ENCODE measurements at places on chromosomes 3 and 15.

GRCh38 chr3:102114264-102114979 lies 265.1 kb downstream of the NFKBIZ start:
- DNase-seq: no peak

- no peak for DNase-seq
Measured at GRCh38 chr3:181971424-181971823, 259.7 kb downstream of the SOX2 start.

- no peak for DNase-seq
Measured at GRCh38 chr3:173529062-173529711, 131.6 kb downstream of the NLGN1 start.

DNA sequence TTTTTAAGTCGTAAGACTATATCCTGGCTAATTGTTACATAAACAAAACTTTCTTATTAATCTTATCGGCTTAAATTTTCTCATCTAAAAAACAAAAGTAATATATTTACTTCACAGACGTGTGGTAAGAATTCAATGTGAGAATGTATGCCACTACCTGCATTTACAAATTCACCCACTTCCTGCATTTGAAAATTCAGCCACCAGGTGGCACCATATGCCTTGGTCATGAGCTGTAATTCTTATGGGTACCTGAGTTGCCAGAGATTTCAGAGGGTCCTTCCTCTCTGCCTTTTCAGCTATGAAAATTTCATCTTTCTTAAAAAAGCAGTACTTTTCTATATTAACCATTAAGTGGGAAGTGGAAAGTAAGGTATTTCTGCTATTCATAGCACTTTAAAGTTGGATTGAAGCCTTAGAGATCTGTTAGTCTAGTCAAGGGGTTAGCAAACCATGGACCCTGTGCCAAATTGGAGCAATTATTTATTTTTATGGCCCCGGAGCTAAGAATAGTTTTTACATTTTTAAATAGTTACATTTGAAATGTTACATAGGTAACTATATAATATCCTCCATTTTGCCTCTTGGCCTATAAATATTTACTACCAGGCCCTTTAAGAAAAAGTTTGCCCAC lies 127.8 kb downstream of the HCN4 start:
- no peak for DNase-seq

GRCh38 chr15:57667171-57667849 lies 39.2 kb upstream of the POLR2M start:
- DNase-seq: no peak

DNA sequence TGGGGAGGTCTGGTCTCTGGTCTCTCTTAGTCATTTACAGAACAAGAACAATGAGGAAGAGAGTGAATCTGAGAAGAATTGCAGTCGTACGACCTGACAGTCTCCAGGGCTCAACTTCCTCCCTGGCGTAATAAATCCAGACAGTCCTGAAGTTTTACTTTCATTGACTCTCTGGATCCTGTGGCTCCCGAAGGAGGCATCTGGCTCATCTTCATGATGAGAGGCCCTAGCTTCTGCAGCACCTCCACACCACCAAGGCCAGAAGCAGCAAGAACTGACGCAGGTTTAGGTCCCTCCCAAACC lies 11.8 kb upstream of the CYFIP1 start:
- DNase-seq: no peak

DNA sequence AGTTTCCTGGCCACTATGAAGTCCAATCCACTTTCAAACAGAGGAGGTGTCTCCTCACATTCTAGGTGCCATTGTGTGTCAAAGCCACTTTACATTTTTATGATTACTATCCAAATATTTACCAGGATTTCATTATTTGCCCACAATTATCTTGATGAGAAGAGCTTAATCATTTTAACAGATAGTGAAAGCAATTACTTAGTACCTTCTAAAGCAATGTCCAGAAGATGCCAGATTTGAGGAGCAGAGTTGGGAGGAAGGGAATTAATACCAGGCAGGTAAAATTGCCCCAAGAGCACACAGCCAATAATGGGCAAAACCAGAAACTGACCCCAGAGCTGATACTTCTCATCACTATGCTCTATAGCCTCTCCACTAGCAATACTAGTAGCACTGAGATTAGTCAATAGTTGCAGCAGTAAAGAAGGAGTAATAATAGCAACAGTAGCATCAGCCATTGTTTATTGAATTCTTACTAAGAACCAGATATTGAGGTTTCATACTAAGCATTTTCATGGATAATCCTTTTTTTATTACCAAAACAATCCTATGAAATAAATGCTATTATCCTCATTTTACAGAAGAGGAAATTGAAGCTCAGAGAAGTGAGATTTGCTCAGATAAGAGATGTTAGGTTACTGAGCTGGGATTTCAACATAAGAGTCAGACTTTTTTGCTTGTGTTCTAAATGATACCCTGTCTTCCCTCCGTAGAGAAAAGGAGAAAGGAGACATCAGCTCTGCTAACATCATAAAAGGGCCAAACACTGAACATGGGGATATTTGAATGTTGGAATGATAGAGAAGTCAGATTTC lies 509.3 kb upstream of the CFAP20DC start:
- no peak for DNase-seq

DNA sequence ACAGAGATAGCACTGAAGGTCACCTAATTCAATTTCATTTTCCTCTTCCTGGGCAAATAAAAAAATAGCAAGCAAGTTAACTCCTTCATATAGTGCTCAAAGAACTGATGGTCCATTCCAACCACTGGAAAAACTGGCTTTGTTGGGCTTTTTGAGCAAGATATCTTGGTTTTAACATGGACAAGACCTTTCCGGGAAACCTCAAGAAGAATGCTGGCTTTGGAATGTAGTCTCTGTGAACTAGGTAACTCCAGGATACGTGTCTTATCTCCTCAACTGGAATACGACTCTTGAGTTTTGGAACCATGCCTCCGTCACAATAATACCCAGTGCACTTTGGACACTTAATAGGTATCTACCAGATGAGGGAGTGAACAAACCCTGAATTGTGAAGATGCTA lies 36.9 kb upstream of the CRBN start:
- DNase-seq: no peak

DNA sequence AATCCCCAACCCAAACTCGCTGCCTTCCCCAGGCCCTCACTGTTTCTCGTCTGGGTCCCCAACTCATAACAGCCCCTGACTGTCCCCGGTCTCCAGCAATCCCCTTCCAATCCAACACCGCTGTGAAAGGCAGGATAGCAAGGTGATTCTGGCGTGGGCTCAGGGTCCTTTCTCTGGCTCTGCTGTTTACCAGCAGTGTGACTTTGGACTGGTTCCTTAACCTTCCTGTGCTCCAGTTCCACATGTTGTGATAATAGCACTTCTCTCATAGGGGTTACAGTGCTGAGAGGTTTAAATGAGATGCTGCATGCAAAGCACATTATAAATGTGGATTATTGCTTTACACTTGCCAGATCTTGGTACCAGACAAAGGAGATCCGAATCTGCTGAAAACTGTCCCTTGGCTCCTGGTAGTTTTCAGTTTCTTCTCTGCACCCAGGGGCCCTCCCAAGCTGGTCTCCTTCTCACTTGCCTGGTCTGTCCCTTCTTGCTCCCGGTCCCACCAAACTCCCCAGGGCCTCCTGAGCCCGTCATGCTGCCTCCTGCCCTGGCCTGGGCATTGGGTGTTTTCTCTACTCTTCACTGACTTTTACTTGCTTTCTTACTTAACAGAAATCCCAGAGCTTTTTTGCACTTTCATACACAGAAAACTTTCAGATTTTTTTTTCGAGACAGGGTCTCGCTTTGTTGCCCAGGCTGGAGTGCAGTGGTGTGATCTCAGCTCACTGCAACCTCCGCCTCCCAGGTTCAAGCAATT lies 26.8 kb upstream of the CYP11A1 start:
- no peak for DNase-seq

GRCh38 chr15:39682366-39682765 lies 100.3 kb downstream of the FSIP1 start:
- no peak for DNase-seq

- DNase-seq: no peak
Measured at GRCh38 chr3:129608936-129609590, 2.6 kb upstream of the PLXND1 start.

GRCh38 chr3:180265551-180265950 lies 228.8 kb upstream of the PEX5L start:
- DNase-seq: no peak

DNA sequence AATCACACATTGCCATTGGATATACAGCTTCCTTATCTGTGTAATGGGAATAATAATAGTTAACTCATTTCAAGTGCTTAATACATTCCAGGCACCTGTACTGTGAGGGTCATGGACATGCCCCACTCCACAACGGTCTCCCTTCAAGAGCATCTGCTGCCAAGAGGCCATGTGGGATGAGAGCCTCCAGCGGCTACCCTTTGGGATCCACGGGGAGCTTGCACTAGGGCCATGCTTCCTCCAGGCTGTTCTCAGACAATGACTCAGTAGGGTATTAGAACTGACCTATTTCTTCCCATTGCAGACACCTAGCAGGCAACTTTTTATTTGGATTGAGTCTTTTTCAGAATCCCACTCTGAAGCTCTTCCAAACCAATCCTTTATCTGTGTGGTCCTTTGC lies 1078.9 kb downstream of the TUSC7 start:
- DNase-seq: no peak

DNA sequence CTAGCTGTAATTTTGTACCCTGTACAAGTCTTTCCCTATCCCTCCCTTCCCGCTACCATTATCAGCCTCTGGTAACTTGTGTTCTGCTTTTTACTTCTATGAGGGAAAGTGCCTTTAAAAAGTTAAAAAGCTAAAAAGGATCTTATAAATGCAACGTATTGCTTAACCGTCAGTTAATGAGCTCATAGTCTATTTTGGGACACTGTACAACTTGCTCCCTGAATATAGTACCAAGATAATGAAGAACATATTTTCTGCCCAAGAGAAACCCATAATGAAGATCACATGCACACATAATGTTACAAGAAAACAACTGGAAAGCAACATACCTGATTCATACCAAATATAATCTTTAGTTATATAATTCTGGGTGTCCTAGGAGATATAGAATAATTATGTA lies 22.6 kb downstream of the ZIC1 start:
- no peak for DNase-seq

DNA sequence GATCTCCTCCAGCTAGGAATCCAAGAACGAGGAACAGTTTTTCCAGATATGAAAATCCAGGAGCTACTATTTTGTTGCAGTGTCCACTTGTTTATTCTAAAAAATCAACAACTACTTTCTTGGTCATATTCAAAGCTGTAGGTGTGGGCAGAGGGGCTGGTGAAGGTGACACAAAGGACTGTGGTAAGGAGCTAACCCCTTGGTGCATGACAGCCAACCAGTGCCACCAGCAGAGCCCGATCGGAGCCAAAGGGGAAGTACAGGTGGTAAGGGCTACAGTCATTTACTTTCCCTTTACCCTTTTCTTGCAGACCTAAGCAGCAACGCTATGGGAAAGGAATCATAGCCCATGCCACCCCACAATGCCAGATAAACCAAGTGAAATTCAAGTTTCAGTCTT lies 30.7 kb downstream of the PLA1A start:
- no peak for DNase-seq

- no peak for DNase-seq
Measured at GRCh38 chr3:31124373-31124772, 229.9 kb upstream of the GADL1 start.

DNA sequence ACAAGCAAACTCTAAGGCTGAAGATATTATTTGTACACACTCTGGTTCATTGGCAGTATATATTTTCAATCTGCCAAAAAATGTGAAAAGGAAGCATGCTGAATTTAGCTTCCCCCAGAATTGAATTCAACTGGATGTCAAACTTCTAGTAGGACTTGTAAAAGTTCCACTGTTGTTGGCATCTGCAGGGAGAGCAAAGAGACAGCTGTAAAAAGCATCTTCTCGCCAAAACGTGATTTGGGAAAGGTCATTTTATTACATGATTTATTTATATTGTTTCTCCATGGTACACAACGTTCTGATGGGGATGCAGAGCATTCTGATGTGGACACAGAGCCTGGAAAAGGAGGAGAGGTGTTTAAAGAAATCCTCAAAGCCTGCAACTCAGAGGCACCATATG lies 196.7 kb upstream of the ADAMTS9 start:
- DNase-seq: no peak

DNA sequence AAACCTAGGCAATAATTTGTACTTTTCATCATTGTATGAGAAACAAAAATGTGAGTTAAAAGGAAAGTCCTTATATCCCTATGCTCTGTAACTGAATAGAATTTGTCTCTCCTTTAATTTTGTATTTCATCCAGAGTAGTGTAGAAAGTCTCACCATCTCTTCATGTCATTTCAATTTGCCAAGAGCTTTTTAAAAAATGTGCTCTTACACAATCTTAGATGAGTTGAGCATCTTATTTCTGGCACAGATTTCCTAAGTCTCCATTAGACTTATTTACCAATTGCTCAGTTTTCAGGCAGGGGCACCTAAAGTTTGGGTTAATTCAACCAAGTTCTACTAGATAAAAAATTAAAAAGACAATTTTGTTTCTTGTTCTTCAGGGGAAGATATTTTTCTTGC lies 201.5 kb upstream of the RBMS3 start:
- DNase-seq: no peak

- DNase-seq: no peak
Measured at GRCh38 chr3:45551214-45552010, 43.1 kb upstream of the LIMD1 start.

- no peak for DNase-seq
Measured at GRCh38 chr15:86759800-86760523, 680.3 kb downstream of the AGBL1 start.

DNA sequence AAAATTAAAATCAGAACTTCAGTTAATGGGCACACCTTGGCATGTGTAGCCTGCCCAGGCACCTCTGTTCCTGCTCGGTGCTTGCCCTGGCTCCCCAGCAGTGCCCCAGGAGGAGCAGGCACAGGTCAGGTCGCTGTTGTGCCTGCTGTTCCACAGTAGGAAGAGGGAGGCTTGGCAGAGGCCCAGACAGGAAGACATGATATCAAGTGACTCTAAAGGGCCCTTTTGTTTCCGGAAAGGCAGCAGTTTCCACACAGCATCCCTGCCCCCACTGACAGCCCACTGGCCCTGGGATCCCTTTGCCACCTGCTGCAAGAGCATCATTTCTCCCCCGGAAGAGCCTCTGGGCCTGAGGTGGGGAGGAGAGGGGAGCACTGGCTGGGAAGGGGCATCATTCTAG lies 40.5 kb upstream of the HES1 start:
- DNase-seq: no peak

DNA sequence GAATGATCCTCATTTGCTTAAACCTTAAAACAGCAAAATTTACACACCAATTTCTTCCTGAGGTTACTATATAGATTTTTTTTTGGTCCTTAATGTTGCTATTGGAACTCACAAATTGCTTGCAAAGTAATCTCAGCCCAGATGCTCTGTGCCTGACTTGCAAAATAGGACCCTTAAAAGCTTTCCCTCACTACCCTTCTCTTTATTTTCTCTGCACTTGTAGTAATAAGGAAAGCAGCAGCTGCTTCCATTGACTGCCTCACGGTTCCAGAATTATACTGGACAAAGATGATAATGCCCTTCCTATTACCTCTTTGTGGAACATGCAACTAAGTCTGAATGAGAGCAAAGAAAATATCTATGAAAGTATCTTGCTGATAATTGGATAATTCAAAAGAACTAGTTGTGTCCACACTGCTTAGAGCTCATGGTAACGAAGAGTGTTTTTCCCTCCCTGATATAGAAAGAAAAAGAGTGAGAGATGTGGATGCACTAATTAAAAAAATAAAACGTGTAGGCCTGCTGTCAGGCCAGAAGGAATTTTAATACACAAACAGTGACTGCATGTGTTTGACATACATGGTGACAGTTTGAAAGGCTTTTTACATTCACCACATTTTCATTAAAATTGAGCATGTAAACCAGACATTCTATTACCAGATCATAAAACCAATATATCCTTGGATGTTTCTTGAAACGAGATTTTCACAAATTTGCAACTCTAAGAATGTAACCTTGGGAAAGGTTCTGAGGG lies 783.1 kb downstream of the GBE1 start:
- DNase-seq: no peak

Measured in esophagus squamous epithelium (tissue), 5 donors.